Nucleus accumbens (tissue), 56 donors: ENCODE measurements at places on chromosomes 6 and 20.

- no peak for DNase-seq
Observed at GRCh38 chr6:7051780-7052442, 55.9 kb upstream of the RREB1 start.

DNA sequence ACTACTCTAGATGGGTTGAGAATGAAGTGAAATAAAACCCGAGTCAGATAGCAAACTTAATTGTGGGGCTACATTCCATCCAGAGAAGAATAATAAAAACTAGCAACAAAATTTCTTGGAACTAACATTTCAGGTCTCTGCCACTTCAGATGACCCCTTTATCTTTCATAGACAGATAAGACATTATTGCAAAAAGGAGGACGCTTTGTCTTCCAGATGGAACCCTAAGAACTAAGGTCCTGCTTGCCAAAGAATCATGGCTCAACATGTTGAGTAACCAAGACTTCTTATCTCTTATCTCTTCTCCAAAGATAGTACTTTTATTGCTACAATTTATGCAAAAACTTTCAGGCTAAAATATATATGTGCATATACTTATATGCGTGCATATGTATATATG lies 221.1 kb upstream of the PREP start:
- no peak for DNase-seq

- DNase-seq: no peak
Observed at GRCh38 chr20:1600736-1601135, 19.1 kb downstream of the SIRPB1 start.

- no peak for DNase-seq
Observed at GRCh38 chr6:47437592-47437991, 40.0 kb upstream of the CD2AP start.

GRCh38 chr6:161833099-161833860 lies 559.4 kb upstream of the AGPAT4 start:
- DNase-seq: no peak

- no peak for DNase-seq
Observed at GRCh38 chr6:129501740-129502660, 208.0 kb downstream of the ARHGAP18 start.

GRCh38 chr6:105509506-105510331 lies 106.8 kb upstream of the PREP start:
- DNase-seq: no peak

DNA sequence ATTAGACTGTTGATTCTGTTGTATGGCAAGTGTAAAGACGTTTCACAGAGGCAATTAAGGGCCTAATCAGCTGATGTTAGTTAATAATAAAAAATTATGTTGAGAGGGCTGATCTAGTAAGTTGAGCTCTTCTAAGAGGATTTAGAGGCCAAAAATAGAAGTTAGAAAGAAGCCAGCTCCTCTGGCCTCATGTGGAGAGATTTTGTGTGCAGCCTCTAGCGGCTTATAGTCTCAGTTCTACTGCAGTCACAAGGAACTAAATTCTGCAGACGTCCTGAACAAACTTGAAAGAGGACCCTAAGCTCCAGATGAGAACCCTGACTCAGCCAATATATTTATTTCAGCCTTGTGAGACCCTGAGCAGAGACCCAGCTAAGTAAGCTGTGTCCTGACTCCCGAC lies 498.6 kb downstream of the BTBD3 start:
- DNase-seq: no peak

GRCh38 chr6:41543087-41543486 lies 3.1 kb upstream of the FOXP4 start:
- DNase-seq: no peak

DNA sequence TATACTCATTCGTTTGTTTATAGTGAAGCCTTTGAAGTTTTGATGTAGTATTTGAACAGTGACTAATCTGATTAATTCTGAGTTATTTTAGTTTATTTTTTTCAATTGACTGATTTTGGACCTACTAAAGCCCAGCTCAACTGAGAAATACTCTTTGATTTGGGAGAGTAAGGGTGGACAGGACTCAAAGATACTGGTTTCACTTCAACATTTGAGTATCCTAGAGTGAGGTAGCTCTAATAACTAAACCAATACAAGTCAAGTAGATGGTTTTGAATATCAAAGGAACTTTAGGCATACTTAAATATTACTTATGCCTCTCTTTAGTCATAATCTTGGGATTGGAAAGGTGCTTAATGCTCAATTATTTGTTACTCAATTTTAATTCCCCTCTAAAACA lies 65.6 kb downstream of the ZNF292 start:
- no peak for DNase-seq

- no peak for DNase-seq
Observed at GRCh38 chr6:39301606-39302005, 12.6 kb downstream of the KCNK17 start.
